ENCODE measurements at places on chromosomes 12 and 14.

GRCh38 chr14:106187216-106187615, 660.8 kb downstream of the TMEM121 start:
- no peak for DNase-seq

- no peak for DNase-seq
Observed at GRCh38 chr12:4956054-4956453, 46.3 kb downstream of the KCNA1 start.

DNA sequence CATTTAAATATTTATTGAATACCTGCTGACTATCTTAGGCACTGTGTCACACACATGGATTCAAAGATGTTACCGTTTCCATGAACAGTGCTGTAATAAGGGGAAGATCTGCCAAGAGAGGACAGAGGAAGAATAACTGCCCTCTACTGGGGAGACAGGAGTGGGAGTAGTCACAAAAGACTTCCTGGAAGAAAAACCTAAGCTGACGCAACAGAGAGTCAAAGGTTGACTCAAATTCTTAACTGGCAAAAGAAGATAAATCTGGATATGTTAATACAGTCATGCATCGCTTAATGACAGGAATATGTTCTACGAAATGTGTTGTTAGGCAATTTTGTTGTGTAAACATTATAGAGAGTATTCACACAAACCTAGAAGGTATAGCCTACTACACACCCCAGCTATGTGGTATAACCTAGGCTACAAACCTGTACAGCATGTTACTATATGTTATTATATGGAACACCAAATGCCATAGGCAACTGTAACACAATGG, 51.5 kb downstream of the DCAF5 start:
- DNase-seq, result no peak

DNA sequence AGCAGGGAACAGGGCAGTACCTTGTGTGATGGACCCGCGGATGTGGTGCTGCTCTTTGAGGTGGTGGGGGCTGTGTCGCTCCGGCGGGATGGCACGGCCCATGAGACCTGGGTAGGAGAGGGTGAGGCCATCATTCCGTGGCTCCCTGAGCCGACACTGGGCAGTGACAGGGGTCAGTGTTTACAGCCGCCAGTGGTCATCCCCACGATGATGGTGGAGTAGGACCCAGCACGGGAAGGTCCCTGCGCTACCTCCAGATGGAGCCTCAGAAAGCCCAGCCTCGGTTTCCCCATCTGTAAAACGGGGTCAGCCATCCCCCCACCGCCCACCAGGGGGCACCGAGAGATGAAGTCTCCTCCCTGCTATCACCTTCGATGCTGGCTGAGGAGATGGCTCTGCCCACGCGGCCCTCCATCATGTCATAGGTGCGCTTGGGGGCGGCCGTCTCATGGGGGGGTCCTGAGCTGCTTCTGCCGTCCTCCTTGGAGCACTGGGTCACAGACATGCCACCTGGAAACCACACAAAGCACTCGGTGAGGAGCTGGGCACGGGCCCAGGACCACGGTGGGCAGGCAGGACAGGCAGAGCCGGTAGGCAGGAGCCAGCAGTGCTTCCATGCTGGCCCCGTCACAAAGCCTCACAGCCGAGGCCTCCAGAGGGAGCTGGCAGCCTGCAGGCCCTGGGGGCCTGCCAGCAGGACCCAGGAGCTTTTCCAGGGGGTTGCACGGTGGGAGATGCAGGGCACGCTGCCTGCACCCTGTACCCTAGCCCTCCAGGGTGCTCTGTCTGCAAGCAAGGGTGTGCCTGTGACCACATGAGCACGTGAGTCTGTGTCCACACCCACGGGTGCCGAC, 53.1 kb downstream of the RFLNA start:
- DNase-seq, result no peak

DNA sequence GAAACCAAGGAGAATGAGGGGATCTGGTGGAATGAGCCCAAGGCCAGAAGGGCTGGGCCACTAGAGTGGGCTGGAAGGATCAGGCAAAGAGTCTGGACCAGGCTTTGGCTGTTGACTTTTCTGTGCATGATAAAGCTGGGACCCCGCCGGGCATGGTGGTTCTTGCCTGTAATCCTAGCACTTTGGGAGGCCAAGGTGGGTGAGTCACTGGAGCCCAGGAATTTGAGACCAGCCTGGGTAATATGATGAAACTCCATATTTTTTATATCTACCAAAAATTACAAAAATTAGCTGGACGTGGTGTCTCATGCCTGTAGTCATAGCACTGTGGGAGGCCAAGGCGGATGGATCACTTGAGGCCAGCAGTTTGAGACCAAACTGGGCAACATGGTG, 393 bp upstream of the KLHL33 start:
- no peak for DNase-seq

GRCh38 chr12:49201595-49202295, 12.9 kb upstream of the TUBA1A start:
- peak; percentile 82 for DNase-seq

- DNase-seq, result no peak
Observed at GRCh38 chr14:102499401-102500157, 10.0 kb downstream of the ANKRD9 start.

- DNase-seq, result no peak
Observed at GRCh38 chr14:95011445-95012006, 145.8 kb downstream of the DICER1 start.

DNA sequence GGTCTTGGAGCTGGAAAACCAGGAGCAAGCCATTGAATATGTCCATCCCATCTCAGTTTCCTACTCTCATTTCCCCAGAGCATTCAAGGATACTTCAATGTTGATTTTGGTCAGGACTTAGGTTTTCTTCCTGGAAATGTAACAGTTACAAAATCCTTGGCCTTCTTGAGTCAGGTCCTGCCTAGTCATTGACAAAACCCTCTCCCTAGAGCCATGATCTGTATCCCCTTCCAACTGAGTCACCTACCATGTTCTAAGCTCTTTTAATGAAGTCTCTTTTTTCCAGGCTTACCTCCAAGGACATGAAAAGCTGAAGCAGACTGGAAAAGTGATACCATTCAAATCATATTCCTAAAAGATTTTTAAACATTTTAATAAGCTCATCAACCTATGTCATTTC, 549.2 kb downstream of the GALC start:
- DNase-seq, result no peak

- no peak for DNase-seq
Observed at GRCh38 chr12:6961278-6961694, 9.2 kb downstream of the PHB2 start.

- no peak for DNase-seq
Observed at GRCh38 chr14:54133896-54134295, 177.3 kb upstream of the BMP4 start.

DNA sequence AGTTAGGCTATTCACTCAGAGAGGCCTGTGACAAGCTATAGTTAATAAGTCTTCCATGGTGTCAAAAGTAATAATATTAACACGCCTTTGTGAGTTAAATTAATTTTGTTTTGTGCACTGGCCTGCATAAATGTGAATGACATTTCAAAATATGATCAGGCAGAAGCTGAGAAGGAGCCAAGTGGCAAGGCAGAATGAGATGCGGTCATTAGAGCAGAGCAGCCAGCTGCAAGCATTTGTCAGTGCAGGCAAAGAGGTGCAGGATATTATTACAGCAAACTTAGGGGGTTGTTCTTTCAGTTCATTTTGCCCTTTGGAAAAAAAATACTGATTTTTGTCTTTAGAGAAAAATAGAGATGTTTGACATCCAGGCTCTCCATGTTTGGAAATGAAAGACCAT, 364.5 kb downstream of the PAWR start:
- DNase-seq, result no peak

DNA sequence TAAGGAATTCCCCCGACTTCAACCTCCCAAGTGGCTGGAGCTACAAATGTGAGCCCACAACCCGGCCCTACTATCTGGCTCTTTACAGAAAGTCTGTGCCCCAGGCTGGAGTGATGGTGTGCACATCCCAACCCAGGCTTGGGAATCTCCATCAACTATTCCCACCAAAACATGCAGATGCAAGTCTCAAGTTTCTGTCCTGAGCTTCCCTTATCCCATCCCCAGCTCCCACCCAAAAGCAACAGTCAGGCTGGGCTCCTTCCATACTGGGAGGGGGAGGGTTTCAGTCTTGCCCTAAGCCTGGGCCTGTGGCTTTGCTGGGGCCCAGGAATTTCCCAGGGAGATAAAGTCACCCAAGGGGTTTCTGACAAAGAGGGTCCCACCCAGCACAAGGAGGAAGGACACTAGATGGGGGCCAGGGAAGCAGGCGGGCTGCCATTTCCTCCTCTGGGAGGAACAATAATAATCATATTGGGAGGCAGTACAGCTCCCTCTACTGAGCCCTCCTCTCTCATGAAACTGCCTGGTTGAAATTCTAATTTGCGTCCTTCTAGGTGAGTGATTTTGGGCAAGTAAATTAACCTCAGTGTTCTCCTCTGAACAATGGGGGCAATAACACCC, 8.0 kb downstream of the SLC8B1 start:
- no peak for DNase-seq

GRCh38 chr12:101859664-101860607, 17.4 kb upstream of the DRAM1 start:
- no peak for DNase-seq

GRCh38 chr12:43766291-43766690, 7.5 kb downstream of the IRAK4 start:
- DNase-seq, result no peak

- no peak for DNase-seq
Observed at GRCh38 chr12:570435-570920, 92.8 kb downstream of the NINJ2 start.

- DNase-seq, result no peak
Observed at GRCh38 chr14:52067873-52068614, 815 bp downstream of the NID2 start.

DNA sequence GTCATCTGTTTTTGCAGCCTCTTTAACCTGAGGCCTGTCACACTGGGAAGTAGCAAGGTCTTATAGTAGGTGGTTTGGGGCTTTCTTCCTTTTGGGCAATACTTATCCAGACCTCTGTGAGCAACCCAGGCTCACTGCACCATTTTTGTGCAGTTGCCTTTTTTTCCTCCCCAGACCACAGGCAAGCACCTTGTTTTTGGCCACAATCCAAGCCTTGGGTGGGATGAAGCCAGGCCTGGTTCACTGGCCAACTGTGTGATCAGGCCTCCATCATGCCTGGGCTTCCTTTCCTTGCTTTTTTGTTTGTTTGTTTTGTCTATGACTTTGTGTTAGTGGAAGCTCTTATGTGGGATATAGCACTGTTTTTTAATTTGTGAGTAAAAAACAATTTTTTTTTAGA, 71.7 kb downstream of the DNAH10 start:
- no peak for DNase-seq

GRCh38 chr12:54631988-54632728, 2.5 kb downstream of the LACRT start:
- DNase-seq, result no peak

GRCh38 chr12:90896164-90896563, 58.8 kb downstream of the CCER1 start:
- no peak for DNase-seq

DNA sequence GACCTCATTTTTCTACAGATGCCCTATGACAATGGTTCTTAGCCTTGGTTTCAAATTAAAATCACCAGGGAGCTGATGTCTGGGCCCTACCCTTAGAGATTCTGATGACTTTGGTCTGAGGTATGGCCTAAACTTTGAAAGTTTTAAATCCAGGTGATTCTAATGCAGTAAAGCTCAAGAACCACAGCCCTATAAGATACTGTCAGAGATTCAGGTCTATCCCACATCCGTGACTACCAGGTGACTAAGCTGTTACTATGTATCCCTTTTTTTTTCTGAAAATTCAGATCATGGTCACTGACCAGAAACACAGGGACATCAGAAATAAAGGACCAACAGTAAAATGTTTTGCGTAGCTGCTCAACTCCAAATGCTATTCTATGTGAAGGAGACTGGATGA, 148.8 kb upstream of the BMP4 start:
- no peak for DNase-seq

DNA sequence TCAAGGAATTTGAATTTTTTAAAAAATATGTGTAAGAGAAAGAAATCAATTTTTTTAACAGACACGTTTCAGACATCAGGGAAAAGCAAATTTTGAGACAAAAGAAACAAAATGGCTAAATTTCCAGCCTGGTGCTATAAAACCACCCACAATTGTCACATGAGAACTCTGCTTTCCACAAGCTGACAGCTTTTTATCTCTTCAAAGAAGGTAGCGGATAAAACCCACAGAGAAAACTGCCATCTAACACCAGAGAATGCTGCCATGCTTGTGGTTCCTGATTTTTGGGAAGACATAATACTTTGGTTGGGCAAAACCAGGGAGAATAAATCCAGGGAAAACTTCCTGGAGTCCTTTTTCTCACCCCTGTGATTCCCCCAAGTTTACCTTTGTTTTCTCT, 10.3 kb upstream of the ITPR2 start:
- no peak for DNase-seq

DNA sequence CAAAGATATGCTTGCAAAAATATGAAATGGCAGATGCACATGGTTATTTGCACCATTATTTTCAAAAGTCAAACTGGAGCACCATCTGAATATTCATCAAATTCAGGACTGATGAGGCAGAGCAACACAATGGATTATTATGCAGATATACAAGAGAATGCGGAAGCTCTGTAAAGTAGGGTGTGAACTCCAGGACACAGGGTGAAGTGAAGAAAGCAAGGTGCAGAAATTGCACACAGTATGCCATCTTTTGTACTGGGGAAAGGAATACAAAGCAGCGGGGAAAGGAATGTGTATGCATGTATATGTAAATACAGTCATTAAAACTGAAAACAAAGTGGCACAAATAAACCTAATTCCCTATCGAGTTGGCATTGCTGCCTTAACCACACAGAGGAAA, 22.7 kb upstream of the CLEC4E start:
- no peak for DNase-seq

DNA sequence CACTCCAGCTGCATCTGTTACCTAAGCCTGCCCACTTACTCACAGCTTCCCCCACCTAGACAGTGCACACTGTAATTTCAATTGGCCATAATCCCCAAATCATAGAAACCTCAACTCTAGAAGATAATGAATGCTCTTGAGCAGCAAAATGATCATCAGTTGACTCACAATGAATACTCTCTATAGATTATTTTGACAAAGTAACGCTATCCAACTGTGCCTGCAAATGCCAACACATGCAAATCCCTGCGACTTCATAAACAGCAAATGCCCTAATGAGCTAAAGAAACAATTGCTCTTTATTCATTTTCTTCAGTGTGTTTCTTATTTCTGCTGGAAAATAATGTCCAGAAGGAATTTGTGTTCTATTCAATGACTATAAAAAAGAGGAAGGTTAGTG, 319.5 kb downstream of the PAWR start:
- DNase-seq, result no peak

DNA sequence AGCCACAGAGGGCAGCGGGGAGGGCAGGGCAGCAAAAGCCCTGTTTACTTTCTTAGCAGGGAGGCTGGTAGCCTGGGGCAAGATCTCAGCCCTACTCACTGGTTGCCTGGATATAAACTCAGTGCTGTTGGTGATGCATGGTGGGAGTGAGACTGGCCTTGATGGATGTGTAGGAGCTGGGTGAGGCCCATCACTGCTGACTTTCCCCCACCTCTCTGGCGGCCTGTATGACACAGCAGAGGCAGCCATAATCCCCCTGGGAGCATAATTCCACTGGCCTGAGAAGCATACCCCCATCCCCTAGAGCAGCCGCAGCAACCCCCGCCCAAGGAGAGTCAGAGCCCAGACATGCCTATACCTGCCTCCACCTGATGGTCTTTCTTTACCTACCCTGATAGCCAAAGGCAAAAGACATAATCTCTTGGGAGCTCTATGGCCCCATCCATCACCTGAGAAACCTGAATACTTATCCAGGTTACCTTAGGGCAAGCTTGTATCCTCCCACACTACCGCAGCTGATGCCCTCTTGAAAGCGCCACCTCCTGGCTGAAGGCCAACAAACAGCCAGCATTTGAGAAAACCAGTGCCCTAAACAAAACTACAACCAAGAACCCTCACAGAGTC, 59.3 kb downstream of the DNAI7 start:
- no peak for DNase-seq

Measured in NCI-H774 (cell line).